ENCODE measurements at places on chromosomes 6 and 20. TPM values are rescaled to one million over a fixed set of nuclear protein-coding genes. Genes with fewer than 3 reads are reported as not detected.

COL9A1 gene
- not detected for total RNA-seq

CYP24A1 gene
- total RNA-seq, result 0.78 TPM

DOK5 gene
- total RNA-seq, result not detected

CTAGE9 gene
- total RNA-seq, result not detected

NANP gene
- total RNA-seq, result 1.0 TPM

TEAD3 gene
- 0.13 TPM for total RNA-seq

MUC21 gene
- total RNA-seq, result not detected

SPATA25 gene
- total RNA-seq, result 1.0 TPM

RNF39 gene
- not detected for total RNA-seq

TMC2 gene
- not detected for total RNA-seq

GJA1 gene
- not detected for total RNA-seq

PAX1 gene
- total RNA-seq, result not detected

ANGPT4 gene
- total RNA-seq, result not detected

MPIG6B gene
- 0.40 TPM for total RNA-seq

JPH2 gene
- 0.13 TPM for total RNA-seq

COL21A1 gene
- not detected for total RNA-seq

TRERF1 gene
- 32.4 TPM for total RNA-seq

HNF4A gene
- not detected for total RNA-seq

TNF gene
- total RNA-seq, result 5.4 TPM

SNAI1 gene
- 0.27 TPM for total RNA-seq

EYA2 gene
- total RNA-seq, result 0.15 TPM

THBD gene
- 0.54 TPM for total RNA-seq

CNR1 gene
- total RNA-seq, result not detected

SLC17A9 gene
- total RNA-seq, result 3.5 TPM

PROKR2 gene
- not detected for total RNA-seq

HLA-B gene
- total RNA-seq, result 5,408 TPM

SSTR4 gene
- total RNA-seq, result not detected

BTNL2 gene
- total RNA-seq, result not detected

OPRL1 gene
- total RNA-seq, result 6.1 TPM

ADGRF5 gene
- not detected for total RNA-seq

ARFGEF3 gene
- not detected for total RNA-seq

RAB22A gene
- total RNA-seq, result 17.3 TPM

TMEM170B gene
- total RNA-seq, result 3.6 TPM

MTFR2 gene
- total RNA-seq, result 1.9 TPM

BEND6 gene
- total RNA-seq, result not detected

PTK7 gene
- total RNA-seq, result 1.5 TPM

CBFA2T2 gene
- 26.8 TPM for total RNA-seq

TTPAL gene
- 18.5 TPM for total RNA-seq

ECT2L gene
- not detected for total RNA-seq

MTHFD1L gene
- 6.4 TPM for total RNA-seq
